ENCODE measurements at places on chromosomes 6 and 20.

DNA sequence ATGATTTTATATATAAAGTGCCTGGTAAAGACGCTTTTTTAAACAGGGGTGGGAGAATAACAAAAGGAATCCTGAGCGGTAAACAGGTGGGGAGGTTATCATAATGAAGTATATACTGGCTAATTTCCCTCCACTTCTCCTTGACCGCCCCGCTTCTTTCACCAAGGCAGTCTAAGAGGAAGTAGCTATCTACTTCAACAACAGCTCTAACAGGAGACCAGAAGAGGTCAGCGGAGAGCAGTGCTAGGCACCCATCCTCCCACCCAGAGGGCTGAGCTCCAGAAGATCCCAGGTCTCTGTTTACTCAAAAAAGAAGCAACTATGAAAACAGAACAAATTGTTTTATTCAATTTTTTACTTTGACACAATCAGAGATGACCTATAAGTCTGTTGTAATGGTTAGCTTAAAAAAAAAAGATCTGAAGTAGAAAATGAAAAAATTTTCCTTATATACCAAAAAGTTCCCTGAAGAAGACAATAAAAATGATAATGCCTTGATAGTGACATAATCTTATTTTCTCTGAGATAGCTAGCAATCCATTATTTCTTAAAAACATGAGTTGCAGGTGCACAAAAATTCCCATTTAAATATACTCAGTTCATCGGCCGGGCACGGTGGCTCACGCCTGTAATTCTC lies 141.1 kb downstream of the PDSS2 start:
- peak; percentile 55 for DNase-seq

DNA sequence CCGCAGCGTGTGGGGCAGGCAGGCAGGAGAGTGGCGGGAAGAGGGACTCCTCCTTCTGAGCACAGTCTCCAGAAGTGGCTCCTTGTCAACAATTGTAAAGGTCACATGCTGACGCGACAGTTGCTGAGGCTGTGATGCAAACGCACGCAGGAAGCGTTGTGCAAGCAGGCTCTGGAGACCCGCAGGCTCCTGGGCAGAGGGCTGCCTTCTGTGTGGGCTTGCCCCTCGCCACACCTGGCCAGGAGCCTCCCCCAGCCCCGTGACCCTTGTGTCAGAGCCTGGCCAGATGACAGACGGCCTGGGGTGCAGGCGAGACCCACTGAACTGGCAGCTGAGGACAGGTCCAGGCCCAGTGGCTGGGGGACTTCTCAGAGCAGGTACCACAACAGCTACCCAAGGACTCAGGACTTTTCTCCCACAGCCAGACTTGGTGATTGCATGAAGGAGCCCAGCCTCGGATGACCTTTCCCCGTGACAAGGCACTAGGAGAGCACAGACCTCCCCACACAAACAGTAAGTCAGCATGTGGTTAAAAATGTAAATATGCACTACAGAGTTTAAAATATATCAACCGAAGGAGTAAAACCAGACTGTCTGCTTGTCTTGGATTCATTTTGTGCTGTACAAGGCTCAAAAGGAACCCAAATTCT lies 222.1 kb upstream of the RREB1 start:
- peak; percentile 38 for DNase-seq

- no peak for DNase-seq
Observed at GRCh38 chr6:31396422-31397152, 6.8 kb upstream of the MICA start.

DNA sequence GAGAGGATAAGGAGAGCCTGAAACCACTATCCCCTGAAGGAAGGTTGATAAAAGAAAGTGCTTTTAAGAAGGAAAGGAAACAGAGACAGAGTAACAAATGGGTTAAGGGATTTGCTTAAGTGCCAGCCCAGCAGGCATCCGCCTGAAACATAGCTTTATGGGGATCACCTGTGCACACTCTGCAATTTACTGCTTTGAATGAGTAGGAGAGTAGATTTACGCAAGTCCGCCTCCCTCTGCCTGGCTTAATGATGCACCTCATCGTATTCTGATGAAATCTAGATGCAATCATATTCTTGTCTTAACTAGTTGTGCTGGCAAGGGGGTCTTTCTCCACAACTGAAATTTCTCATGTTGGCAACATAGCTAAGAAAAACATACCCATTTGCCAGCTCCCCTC lies 101.1 kb upstream of the ID4 start:
- no peak for DNase-seq

GRCh38 chr6:29739136-29739881 lies 16.1 kb downstream of the HLA-F start:
- no peak for DNase-seq

- no peak for DNase-seq
Observed at GRCh38 chr6:119612176-119612891, 262.8 kb upstream of the MAN1A1 start.

GRCh38 chr20:8670207-8670892 lies 398.5 kb upstream of the PLCB4 start:
- no peak for DNase-seq

DNA sequence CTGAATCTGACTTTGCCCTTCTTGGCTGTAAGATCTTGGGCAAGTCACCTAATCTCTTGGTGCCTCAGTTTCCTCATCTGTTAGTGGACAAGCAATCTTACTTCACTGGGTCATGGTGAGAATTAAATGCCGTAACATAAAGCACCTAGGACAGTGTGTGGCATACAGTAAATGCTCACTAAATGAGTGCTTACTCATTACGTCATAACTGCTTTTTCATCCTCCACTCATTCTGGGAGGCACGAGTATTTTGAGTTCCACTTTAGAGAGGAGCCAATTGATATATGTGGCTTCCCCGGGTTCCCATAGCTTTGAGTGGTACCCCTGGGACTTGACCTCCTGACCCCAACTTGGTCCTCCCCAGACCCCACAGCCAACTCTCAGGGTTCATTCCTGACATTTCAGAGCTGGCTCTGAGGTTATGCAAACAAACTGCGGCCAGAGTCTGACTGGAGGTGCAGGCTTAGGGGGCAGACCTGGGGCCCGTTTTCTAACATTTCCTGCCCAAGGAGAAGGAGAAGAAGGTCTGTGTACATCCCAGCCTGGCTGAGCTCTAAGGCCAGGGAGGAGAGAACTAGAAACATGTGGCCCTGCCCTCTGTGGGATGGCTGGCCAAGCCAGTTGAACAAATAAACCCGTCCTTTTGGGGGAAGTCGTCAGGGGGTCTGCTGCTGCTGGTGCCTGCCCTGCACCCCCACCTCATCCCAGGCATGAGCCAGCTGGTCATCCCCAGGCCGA lies 5.8 kb downstream of the ANGPT4 start:
- no peak for DNase-seq

- DNase-seq: no peak
Observed at GRCh38 chr6:35305117-35305516, 7.5 kb downstream of the DEF6 start.

DNA sequence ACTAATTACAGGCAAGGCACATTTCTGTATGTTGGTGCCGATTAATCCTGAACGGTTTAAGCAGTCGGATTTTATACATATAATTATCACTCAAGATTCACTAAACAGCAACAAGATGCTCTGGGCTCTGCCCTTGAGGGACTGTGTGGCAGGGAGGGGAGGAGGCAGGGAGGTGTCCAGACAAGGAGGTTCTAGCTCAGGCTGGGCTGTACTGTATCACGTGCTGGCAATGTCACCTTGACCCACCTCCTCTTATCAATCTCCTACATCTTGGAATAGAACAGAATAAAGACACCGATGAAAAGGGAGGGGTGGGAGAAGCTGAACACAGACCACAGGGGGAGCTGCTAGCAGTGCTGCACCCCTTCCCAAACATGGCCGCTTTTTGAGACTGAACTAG lies 65.7 kb downstream of the LRFN2 start:
- DNase-seq: no peak

DNA sequence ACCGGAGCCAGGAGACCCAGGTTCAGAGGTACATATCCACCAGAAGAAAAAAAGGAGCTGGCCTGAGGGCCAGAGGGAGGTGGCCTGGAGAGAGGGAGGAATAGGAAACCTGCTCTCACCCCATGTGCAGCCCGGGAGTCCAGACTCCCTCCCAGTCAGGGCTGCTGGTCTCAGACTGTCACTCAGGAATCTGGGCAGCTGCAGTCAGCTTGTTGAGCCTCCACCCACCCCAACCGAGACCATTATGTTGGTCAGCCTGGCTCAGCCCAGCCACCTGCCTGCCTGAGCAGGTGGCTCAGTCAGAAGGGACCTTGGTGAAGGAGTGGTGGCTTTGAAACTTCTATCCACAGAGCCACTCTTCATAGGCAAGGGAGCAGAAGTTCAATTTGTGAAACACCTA lies 53.3 kb upstream of the EPB41L1 start:
- DNase-seq: no peak

- no peak for DNase-seq
Observed at GRCh38 chr6:74073429-74073828, 377.4 kb downstream of the CD109 start.

- no peak for DNase-seq
Observed at GRCh38 chr6:34315780-34316179, 67.0 kb upstream of the SMIM29 start.

- no peak for DNase-seq
Observed at GRCh38 chr6:147022041-147022440, 182.2 kb upstream of the STXBP5 start.

DNA sequence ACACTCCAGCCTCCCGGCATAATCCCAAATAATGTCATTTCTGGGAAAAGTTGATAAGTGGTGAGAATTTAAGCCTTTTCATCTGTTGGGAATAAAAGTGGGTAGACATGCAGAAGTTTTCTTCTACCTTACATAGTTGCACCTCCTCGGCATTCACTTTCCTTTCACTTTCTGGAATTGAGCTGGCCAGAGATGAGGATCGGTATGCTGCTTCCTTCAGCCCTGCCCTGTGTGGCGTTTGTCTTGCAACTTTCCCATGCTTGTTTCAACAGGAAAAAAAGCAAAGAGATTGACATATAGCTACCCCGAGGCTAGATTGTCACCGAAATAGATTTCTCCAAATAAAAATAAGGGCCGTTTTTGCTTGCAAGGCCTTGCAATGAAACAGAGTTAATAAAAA lies 65.8 kb upstream of the JAG1 start:
- DNase-seq: no peak

GRCh38 chr6:44660561-44661220 lies 273.2 kb downstream of the CDC5L start:
- DNase-seq: no peak

GRCh38 chr6:155328074-155328538 lies 13.8 kb upstream of the TFB1M start:
- no peak for DNase-seq

DNA sequence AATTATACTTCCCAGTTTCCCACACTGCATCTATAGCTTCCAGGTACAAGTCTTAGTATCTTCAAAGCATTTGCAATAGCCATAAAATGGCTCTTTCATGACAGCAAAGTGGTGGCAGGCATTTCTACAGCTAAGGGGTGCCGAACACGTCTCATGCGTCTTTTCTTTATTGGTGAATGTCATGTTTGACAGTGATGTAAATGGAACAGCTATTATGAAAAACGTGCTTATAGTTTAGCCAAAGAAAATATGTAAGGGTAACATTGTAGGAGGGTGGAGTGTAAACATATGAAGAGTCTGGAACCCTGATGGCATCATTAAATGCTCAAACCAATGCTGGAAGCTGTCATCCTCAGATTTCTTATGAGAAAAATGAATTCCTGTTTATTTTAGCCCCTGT lies 37.9 kb downstream of the COL11A2 start:
- DNase-seq: no peak

- no peak for DNase-seq
Observed at GRCh38 chr6:168217880-168218537, 101.6 kb downstream of the DACT2 start.

- DNase-seq: no peak
Observed at GRCh38 chr6:93417421-93418013, 1.8 kb downstream of the EPHA7 start.

GRCh38 chr6:85975957-85976356 lies 333.3 kb upstream of the SYNCRIP start:
- DNase-seq: no peak

DNA sequence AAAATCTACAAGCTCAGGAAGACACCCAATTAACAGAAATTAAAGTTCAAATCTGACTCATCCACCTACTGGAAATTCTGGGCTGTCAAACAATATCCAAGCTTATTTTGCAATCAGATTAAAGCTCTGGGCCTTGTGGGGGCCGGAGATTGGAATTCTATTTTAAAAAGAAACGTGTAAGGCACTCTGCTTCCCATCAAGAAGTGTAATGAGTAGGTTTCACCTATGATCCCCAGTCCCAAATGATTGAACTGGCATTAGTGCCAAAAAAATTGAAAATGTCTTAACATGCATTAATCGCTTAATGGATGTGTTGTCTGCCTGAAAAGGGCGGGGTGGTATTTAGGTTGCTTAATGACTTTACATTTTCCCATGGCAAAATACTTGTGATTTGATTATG lies 542.4 kb upstream of the BTBD3 start:
- no peak for DNase-seq

All from substantia nigra (tissue), 51 donors.